Immature natural killer cell (primary cell): ENCODE measurements at places on chromosomes 12 and 14.
A peak's percentile ranks its signal among the peaks of the same experiment; 100 is the strongest.

DNA sequence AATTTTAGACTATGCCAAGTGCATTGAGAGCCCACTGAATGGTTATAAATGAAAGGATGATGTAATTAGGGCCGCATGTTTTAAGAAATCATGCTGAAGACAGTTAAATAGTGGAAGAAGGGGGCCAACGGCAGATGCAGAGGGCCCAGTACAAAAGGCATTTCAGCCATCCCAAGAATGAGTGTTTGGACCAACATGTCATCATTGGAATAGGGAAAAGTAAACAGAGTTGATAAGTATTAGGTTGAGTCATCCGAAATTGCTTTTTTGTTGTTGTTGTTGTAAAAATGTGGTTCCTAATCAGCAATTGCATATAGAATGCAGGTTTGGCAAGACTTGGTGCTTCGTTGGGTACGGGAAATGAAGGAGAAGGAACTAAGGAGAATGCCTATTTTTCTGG, 29.5 kb downstream of the BMP4 start:
- DNase-seq: no peak

- peak; percentile 19 for DNase-seq
Measured at GRCh38 chr12:50925342-50925651, 27.0 kb upstream of the HIGD1C start.

- DNase-seq: no peak
Measured at GRCh38 chr14:53954551-53955228, 1.9 kb downstream of the BMP4 start.

DNA sequence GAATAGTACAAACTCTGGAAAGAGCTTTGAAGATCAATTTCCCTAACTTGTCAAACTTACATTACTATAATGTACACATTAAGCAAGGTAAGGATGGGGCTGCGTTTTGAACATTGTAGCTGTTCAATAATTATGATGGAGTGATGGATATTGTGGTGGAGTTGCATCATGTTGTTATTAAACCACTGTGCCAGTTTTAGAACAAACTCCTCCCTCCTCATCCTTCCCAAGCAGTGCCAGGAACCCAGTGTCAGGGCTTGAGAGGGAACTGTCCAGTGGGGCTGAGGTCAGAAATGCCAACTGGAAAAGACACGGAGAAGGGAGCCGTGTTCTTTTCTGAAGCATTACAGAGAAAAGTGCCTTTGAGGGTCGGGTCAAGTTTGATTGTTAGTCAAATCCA, 31.9 kb upstream of the PAPOLA start:
- DNase-seq: no peak

DNA sequence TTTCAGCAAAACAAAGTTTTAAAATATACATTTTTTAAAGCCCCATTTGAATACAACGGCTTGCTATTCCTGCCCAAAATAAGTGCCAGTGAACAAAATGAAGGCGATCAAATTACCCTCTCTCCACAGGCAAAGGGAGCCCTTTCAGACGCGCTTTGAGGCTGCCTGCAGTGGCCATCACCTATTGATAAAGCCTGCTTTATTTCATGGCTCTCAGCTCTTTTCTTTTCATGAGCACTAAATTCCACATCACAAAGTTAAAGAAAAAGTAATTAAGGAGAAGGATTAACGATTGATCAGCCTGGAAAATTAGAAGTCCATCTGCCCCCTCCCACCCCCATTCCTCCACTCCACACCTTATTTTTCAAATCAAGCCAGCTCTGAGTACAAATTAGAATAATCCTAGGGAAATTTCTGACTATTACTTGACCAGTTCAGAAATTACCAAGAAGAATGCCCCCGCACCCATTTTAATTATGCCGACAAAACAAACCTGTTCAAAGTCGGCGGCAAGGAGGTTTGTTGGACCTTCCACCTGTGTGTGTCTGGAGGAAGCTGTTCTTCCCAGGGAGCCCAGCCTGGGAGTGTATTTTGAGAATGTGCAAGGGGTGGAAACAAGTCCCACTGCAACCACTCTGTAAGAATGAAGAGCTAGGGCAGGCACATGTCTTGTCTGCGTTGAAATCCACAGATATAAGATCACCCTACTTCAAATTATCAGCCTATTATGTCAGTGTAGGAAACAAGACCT, 64.2 kb upstream of the RIC8B start:
- DNase-seq: no peak

DNA sequence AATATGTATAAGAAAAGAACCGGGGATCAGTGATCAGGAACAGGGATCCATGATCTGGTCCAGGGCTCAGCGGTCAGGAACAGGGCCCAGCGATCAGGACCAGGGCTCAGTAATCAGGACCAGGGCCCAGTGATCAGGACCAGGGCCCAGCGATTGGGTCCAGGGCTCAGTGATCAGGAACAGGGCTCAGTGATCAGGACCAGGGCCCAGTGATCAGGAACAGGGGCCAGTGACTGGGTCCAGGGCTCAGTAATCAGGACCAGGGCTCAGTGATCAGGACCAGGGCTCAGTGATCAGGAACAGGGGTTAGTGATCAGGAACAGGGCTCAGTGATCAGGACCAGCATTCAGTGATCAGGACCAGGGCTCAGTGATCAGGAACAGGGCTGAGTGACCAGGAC, 56.3 kb downstream of the TMEM121 start:
- DNase-seq: no peak

DNA sequence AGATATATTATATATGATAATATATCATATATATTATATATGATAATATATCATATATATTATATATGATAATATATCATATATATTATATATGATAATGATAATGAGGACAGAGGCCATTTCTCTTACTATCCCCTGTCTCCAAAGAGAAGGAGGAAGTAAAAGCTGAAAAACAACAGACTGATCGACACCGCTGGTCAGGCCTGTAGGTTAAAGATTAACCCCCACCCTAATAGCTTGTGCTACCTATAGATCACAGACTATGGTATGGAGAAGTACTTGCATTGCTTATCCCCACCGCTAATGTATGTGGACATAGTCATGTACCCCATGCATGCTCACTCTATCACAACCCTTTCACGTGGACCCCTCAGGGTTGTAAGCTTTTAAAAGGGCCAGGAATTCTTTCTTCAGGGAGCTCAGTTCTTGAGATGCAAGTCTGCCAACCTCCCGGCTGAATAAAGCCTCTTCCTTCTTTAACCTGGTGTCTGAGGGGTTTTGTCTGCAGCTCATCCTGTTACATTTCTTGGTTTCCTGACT, 786.1 kb upstream of the TMEM132C start:
- DNase-seq: no peak

DNA sequence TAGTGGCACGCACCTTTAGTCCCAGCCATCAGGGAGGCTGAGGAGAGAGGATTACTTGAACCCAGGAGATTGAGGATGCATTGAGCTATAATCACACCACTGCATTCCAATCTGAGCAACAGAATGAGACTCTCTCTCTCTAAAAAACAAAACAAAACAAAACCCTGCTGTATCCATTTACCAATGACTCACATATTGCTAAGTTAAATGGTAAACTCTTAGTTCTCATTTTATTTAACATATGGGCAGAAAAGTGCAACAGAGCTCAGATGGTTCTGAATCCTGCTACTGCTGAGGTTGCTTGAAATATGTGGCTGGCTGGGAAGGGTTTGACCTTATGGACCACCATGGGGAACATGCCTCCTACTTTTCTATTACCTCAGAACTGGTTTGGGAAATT, 33.7 kb upstream of the CCNT1 start:
- no peak for DNase-seq

GRCh38 chr14:100654814-100655740, 67.9 kb upstream of the BEGAIN start:
- peak; percentile 37 for DNase-seq

GRCh38 chr14:72495668-72496067, 398.2 kb downstream of the DPF3 start:
- no peak for DNase-seq

GRCh38 chr12:103558879-103559278, 28.2 kb upstream of the STAB2 start:
- no peak for DNase-seq

- DNase-seq: no peak
Measured at GRCh38 chr12:19891936-19892591, 452.8 kb downstream of the AEBP2 start.

DNA sequence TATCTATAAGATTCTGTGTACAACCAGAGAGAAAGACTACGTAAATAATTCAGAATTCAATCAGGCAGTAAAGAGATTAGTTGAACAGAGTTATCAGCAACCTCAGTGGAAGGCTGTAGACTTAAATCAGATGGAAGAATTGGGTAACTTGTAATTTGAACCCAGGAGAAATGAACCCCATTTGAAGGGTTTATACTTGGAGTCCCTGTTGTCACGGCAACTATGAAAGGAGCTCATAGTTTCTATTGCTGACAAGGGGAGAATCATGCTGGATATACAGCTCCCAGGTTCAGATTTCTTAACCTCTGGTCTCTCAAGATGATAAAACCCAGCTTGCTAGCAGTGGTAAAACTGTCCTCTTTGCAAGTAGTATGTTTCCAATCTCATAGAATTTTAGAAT, 54.4 kb upstream of the BMP4 start:
- no peak for DNase-seq

- DNase-seq: no peak
Measured at GRCh38 chr14:76346391-76347160, 29.4 kb upstream of the ESRRB start.

DNA sequence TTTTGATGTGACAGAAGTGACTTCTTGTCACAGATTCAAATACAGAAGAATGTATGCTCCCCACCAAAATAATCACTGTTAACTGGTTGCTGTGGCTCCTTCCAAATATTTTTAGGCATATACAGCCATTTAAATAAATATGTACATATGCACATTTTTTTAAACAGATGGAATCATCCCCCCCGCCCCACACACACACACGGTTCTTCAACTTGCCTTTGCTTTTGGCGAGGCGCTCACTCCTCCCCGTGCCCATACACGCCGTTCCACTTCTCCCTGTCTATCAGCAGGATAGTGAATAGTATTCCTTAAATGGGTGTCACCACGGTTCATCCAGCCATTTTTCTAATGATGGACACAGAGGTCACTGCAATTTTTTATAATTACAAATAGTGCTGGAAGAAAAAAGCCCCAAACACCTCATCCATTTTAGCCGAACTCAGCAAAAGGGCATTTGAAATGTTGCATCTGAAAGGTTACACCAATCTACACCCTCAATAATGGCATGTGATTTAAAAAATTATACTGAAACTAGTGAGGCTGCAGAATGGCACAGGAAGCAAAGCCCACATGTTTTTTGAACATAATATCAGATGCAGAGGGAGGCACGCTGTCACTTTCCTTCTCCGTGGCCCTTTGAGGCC, 39.2 kb upstream of the MEG3 start:
- no peak for DNase-seq

- DNase-seq: no peak
Measured at GRCh38 chr14:99137913-99138571, 134.0 kb downstream of the BCL11B start.

DNA sequence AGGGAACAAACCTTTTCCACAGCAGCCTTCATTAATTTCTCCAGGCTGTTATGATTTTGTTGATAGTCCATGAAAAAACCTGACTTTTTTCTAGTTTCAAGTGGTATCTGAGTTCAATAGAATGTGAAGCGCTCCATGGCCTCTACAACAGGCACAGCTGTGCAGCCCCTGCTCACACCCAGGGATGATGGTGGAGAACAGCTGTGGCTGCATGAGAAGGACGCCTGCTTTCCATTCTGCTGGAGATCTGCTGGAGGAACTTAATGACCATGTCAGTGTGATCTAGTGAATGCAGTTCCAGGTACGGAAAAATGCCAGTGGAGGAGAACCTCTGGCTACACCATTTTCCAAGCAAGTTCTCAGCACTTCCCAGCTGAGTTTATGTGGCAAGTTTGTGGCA, 80.6 kb downstream of the PIWIL1 start:
- no peak for DNase-seq

GRCh38 chr12:63095369-63095980, 55.5 kb downstream of the AVPR1A start:
- no peak for DNase-seq

- DNase-seq: no peak
Measured at GRCh38 chr12:53749986-53750811, 1.6 kb downstream of the CISTR start.

- DNase-seq: no peak
Measured at GRCh38 chr12:78376257-78376656, 488.3 kb upstream of the SYT1 start.

DNA sequence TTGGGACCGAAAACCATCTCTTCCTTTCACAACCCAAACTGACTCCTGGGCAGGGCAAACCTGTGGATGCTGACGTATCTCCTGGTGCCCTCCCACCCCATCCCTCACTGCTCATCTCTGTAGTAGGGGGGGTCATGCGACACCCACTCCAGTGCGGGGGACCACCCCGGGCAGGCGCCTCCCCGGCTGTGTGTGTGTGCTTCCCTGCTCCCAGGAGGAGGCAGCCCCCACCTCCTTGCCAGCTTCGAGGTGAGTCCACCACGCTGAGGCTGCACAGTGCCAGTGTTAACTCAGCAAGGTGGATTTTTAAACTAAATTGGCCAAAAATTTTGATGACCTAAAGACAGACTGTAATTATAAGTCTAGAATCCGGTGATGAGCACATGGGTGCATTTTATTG, 46.2 kb upstream of the BEGAIN start:
- no peak for DNase-seq

DNA sequence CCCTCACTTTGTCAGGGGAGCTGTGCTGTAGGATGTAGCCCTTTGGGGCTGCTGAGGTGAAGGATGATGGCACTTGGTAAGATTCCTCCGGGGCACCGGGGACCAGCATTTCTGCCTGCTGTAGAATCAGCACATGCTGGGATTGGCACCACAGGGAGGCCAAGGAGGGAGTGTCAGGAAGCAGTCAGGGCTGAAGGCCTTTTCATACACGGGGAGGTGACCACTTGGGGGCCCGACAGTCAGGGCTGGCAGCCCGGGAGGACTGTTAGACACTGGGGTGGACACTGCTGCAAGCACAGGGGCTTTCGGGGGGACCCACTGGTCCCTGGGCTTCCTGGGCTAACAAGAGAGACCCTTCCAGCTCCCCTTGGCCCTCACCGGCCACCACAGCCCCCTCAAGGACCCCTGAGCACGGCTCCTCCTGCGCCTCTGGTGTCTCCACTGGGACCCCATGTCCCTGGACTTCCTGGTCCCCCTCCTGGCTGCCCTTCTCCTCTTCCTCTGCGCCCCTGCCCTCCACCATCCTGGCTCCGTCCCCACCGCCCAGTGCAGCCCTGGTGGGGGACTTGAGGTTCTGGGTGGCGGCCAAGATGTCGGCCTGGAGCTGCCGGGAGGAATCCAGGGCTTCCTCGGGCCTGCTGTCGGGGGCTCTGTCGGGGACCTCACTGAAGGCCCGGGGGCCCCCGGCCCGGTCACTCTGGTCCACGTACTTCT, 6.5 kb downstream of the TMEM119 start:
- DNase-seq: no peak

GRCh38 chr14:35234012-35234805, 58.0 kb upstream of the PSMA6 start:
- no peak for DNase-seq

- no peak for DNase-seq
Measured at GRCh38 chr12:53402871-53403270, 20.8 kb upstream of the AMHR2 start.
